T-helper 1 cell (primary cell): ENCODE measurements at places on chromosomes 3 and 15.

GRCh38 chr3:57889807-57890206, 118.4 kb upstream of the FLNB start:
- no peak for DNase-seq

DNA sequence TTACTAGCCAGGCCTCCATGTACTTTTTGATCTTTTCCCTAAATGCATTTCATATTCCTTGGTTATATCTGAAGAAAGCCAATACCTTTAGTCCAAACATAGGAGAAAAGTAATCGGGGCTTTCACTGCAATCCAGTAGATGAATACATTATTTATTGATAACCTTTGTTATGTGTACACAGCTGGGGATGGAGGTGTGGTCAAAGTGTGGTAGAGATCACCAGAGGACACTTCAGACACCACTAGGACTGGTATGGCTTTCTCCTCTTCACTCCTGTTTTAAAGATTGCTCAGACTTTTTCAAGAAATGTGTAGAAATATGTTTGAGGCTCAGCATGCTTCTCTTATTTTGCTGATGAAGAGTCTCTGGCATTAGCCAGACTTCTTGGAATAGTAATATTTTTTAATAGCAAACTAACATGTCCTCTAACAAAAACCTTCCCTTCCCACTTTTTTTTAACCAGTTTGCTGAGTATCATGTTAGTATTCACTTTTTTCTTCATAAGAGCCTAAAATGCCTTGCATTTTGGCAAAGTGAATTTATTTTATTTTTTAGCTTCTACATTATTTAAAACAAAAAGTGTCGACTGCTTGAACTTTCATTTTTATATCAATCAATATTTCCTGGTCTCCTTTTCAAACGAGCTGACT, 65.6 kb upstream of the MBNL1 start:
- DNase-seq = no peak

DNA sequence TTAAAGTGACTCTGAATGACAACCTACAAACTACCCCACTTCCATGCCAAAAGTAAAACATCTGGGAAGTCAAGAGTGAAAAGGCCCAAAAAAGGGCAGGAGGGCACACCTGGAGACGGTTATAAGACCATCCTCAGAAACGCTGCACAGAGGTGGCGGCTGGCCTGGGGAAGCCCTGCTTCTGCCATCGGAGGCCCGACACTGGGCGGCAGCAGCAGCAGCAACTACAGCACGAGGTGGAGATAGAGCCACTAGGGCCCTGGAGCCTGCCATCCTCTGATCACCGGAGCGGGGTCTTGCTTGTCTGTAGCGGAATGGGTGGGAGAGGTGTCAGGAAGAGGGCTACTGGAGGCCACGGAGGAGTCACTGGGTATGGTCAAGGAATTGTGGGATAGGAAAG, 283.3 kb downstream of the ADAMTS17 start:
- DNase-seq = no peak

GRCh38 chr15:57552678-57553334, 38.9 kb upstream of the MYZAP start:
- DNase-seq = no peak

DNA sequence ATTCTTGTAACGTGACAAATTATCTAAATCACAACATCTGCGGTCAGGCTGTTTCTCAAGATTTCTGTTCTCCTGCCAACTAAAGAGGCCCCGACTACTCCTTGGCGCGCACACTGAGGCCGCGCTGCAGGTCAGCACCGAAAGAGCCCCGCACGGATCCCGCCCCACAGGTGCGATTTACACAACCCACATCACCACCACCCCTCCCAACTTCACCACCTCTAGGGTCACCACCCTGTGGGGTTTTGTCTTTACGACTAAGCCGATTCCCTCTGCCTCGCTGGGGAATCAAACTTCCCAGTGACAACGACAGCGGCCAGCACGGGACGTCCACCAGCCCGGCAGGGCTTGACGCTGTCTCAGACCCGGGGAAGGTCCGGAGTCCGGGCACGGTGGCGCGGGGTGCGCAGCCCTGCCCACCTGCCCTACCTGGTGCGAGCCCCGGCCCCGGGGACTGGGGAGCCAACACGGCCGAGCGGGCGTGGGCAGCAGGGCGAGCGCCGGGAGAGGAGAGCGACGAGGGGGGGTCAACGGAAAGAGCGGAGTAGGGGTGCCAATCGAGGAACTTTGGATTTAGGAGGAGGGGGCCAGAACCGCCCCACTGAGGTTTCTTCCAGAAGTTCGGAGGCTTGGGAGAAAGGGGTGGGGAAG, 764 bp downstream of the UACA start:
- no peak for DNase-seq

- DNase-seq = no peak
These were observed 215.6 kb downstream of the CADPS start for GRCh38 chr3:62659660-62660059.

- no peak for DNase-seq
These were observed 58.9 kb downstream of the ITGA11 start for GRCh38 chr15:68373028-68373427.

DNA sequence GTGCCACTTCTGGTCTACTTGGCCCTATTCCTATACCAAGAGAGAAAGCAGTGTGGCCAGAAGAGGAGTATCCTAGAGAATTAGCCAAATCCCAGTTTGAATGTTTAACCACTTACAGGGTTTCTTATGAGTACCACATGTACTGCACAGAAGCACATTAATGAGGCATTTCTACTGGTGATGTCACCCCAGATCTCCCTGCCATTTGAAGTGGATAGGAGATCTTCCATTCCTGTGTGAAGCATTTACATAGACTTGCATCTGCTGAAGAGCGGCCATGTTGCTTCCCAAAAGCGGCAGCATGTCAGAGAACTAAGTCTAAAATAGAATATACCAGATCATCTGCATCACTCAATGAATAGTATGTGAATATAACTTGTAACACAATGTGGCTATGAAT, 108.4 kb upstream of the TUSC7 start:
- DNase-seq = no peak

- DNase-seq = peak; percentile 2
These were observed 41.5 kb downstream of the DLG1 start for GRCh38 chr3:197256836-197257444.

GRCh38 chr3:126431103-126431534, 36.4 kb downstream of the CFAP100 start:
- DNase-seq = no peak

DNA sequence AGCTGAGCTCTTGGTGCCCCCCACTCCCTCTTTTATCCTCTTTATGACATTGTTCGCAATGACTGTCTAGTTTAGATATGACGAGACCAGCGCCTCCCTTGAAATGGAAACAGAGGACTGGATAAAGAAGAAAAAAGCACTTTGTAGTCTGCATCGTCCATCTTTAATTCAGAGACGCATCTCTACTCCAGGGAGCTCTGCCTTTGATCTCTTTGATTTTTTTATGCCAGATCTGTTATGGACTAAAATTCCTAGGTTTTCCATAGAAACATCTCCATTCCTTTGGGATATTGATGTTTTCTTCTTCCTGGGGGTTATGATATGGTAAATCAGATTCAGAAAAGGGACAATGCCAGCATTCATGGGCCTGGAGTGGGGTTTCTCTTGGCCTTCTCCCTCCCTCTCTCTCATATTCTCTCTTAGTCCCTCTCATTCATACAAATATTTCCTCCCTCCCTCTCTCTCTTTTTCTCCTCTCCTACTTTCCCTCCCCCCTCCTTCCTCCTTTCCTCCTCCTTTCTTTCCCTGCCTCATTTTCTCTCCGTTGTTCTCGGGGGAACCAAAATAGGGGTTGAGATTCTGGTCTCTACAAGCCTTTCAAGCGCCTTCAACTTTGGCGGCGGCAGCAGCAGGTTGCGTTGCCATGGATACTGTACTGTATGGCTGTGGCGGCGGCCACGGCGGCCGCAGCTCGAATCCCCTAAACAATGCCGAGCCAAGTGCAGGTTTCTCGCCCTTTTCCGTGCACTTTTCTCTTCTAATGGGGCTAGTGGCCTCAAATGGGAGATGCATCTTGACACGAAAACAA, 45.5 kb downstream of the ZIC4 start:
- DNase-seq = no peak

DNA sequence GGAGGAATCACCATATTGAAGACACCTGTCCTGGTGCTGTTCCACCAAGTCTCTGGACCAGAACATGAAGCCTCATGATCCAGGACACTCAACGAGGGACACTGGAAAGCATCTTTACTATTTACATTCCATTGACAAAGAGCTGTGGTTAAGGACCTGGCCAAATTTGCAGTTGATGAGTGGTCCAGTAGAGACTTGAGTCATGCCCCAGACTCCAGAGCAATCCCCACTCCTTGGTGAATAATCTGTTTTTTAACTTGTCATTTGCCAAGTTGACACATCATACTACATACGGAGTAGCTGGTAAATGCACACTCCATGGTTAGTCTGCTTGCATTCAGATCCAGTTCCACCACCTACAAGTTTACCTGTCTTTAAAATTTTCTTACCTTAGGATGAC, 1.2 kb upstream of the COL6A6 start:
- no peak for DNase-seq

- DNase-seq = no peak
These were observed 69.8 kb upstream of the SPATA12 start for GRCh38 chr3:56990641-56991015.

GRCh38 chr3:165513715-165514701, 317.8 kb upstream of the SLITRK3 start:
- no peak for DNase-seq

DNA sequence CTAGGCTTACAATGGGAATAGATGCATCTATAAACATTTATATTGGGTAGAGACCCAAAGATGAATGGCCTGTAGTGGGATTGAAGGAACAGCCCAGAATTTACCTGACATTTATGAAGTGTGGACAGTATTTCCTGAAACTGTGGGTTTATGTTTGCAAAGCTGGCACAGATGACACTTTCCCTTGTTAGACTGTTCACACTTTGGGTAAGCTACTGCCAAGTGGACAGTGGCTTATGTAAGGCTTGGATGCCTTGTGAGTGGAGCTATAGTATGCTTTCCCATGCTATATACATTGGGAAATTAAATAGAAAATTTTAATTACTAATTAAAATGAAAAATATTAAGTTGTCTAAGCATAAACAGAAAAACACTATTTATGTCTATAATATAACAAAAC, 48.5 kb downstream of the STARD9 start:
- DNase-seq = no peak

GRCh38 chr15:38242055-38242454, 10.6 kb upstream of the SPRED1 start:
- no peak for DNase-seq

GRCh38 chr15:67685716-67686115, 139.6 kb upstream of the SKOR1 start:
- no peak for DNase-seq

GRCh38 chr3:128376516-128376915, 90.2 kb downstream of the DNAJB8 start:
- DNase-seq = no peak

DNA sequence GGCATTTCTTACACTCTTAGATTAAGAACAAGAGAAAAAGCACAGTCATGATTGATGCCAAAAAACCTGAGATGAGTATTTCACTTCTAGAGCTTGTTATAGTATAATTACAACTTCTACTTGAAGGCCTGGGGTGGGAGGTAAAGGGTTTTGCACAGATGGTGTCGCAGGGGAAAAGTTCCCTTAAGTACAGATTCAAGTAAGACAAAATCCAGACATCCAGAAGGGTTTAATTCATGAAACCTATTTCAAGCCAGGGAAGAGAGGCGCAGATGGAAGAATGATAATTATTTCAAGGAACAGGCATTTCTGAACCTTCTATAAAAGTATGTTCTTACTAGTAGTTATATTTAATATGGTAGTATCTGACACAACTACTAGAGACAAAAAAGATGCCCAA, 70.6 kb downstream of the TM4SF4 start:
- no peak for DNase-seq

DNA sequence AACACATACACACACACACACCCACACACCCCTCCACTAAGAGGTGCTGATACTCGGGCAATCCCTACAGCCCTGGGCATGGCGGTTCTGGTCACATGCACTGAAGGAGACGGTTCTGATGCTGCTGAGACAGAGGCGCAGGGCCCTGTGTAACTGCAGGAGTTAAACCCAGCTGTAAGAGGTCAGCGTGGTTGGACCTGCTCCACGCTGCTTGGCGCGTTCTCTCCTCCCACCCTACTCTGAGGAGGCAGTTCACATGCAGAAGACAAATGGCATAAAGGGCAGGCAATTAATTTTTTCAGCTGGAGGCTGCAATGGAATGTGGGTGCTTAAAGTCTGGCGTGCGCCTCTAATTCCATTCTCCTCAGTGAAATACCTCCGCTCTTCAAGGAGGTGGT, 35.2 kb downstream of the GRK7 start:
- DNase-seq = no peak

DNA sequence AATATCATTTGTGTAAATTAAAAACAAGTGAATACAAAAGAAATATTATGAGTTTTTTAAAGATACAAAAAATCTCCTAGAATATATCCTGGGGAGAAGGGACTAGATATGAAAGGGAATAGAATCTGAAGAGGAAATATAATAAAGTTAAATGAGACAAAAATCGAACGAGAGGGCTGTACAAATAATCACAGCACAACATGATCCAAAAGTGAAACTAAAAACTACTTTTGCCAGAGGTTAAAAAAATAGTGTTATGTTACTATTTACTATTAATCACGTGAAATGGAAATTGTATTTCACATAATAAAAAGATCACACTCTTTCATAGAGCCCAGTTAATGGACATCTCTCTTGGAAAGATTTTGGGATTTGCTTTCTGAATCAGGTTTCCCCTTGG, 28.6 kb downstream of the CGGBP1 start:
- no peak for DNase-seq

DNA sequence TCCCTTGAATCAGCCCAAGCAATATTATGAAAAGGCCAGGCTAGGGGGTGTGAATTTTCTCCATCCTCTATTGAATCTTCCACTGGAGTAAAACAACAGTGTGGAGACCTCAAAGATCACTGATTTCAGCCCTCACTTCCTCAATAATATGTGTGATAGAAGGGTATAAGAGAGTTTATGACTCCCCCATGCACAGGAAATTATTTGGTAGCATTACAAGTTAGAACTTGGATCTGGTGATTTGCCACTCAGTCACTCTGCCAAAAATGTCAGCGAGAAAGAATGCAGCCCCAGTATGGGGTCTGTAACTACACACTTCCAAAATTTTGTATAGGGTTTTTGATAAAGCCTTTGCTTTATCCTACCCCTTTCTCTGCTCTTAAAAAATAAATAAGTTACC, 81.0 kb upstream of the KCNMB2 start:
- DNase-seq = no peak

DNA sequence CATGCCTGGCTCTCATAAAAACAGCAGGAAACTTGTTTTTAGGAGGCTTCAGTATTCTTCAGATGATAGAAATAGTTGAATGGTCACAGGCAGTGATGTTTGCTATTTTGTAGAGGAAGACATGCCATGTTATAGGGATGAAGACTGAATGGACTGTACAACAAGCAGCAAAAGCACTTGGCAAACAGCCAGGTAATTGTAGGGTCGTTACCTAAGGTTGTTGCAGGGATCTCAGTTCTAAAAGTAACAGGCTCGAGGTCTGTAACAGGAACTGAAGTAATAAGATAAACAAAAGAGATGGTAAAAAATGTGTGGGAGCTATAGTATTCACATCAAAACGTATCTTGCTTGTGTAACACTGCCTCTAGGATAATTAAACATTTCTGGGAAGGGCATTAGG, 116.3 kb downstream of the TFG start:
- DNase-seq = no peak

- DNase-seq = no peak
These were observed 15.6 kb downstream of the VPS8 start for GRCh38 chr3:184827572-184827971.

GRCh38 chr3:192122832-192123594, 604.3 kb downstream of the FGF12 start:
- no peak for DNase-seq

GRCh38 chr3:78434801-78435200, 1333.0 kb downstream of the ROBO1 start:
- no peak for DNase-seq

- DNase-seq = no peak
These were observed 13.0 kb upstream of the TSEN2 start for GRCh38 chr3:12471241-12471640.
